Activated effector memory CD4-positive, alpha-beta T cell treated with anti-CD3 and anti-CD28 coated beads, Interleukin-2, amount 50 U/mL, for 16 hours (primary cell): ENCODE measurements at places on chromosomes 7 and 10.

DNA sequence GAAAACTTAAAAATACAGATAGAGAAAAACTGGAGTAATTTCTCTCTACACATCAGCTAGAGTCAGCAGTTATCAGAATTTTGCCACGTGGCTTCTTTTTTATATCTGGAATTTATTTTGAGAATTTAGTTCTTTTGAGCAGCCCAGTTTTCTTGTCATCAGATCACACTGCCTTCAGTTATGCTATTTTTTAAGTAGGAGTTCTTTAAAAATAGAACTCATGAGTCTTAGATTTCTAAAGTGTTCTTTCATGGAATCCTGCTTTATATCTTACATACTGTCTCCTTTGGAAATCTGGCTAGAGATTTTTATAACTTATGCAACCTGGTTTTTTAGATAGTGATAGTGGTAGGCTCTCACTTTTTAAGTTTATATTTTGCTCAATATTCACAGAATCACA is 24.2 kb downstream of the AGR2 start:
- DNase-seq: no peak

DNA sequence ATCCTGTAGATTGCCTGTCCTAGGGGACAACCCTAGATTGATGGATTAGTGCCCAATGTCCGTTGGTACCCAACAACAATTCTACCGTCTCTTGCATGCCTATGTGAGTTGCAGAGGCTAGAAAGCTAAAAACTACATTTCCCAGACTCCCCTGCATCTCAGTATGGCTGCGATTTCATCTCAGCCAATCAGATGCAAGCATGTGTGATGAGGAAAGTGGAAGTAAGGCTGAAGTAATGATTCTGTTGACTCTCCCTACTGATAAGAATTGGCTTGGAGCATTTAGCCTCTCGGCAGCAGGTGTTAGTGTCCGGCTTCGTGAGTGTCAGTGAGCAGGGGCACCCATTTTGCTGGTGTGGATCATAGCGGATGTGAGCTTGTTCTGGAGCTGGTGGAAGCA is 171.9 kb downstream of the FGFR2 start:
- DNase-seq: no peak

GRCh38 chr7:155360495-155361345 is 63.0 kb downstream of the INSIG1 start:
- DNase-seq: no peak

DNA sequence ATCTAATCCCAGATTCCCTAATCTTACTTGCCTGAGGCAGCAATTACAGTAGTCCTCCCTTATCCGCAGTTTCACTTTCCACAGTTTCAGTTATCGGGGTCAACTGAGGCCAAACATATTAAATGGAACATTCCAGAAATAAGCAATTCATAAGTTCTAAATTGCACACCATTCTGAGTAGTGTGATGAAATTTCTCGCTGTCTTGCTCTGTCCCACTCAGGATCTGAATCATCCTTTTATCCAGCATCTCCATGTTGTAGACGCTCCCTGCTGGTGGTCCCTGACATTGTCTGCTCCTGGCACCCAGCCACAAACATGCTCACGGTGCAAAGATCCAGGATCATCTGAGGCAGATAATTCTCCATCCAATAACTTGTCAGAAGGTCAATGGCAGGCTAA is 128.7 kb upstream of the CXCL12 start:
- no peak for DNase-seq

DNA sequence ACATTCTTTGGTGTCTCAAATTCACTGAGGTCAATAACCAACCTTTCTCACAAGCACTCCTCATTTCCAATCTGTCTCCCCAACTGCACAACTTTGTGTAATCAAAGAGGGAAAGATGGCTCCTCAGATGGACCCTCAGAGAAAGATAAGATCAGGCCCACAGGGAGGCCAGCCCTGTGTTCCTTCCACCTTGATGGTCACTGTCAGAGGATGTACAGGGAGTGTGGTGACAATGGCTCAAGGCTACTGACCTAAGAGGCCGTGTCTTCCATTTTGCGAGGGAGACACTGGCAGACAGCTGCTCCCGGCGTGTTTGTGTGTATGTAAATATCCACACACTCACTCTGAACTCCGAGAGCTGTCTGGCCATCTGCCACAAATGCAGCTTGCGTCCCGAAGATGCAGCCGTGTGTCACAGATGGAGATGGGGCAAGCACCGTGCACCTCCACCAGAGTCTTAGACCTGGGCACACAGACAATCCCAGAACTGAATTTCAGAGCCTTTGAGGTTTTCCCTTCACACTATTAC is 712.1 kb upstream of the NRP1 start:
- DNase-seq: no peak
